ENCODE measurements at places on chromosomes 12 and 14.

DNA sequence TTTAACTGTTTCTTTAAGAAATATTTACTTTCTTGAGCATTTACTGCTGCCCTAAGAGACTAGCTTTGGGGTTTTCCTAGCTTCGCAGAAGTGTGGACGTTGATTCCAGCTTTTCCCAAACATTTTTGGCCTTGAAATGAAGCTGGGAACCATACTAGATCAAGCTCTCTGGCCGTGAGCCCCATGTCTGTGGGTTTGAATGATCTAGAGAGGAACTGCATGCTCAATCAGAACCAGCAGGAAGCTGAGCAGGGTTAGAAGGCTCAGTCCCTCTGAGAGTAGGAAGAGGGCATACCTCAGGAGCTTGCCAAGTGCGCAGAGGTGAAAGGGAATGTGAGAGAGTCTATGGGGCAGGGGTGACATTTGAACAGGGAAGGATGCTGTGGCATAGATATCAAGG lies 292.1 kb downstream of the CACNA1C start:
- DNase-seq = no peak

- DNase-seq = peak; percentile 41
Observed at GRCh38 chr12:68180792-68181744, 21.5 kb upstream of the IFNG start.

DNA sequence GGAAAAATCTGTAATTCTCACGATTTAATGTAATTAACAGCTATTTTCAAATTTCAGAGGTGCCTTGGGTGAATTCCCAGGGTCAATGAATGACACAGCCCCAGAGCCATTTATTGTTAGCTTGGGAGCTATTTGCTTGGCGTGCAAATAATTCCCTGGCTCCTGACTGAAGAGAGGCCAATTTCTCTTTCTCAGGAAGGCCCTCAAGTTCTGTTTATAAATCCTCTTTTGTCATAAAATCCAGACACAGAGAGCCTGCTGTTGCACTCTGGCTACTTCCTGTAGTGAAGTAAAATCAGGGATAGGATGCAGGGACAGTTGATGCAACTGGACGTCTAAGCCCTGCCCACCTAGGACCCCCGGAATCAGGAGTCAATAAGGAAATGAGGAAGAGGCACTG lies 154.3 kb downstream of the TMX1 start:
- DNase-seq = peak; percentile 39

DNA sequence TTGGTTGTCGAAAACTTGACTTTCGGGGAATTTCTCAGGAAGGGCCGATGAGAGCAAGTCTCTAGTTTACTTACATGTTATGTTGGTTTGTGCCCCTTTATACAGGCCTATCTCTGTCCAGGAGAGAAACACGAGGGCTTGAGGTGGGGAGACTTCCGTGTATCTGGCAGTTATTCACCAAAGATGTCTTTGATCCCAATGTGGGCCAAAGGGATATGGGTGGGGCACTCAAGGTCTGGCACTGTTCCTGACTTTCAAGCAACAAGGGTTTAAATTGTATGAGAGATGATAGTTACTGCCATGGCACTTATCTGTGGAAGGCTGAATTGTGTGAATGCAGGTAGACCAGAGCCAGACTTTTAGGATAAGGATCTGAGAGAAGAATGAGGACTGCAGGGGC lies 137.2 kb upstream of the DHRS4 start:
- no peak for DNase-seq

GRCh38 chr12:69241438-69242092 lies 2.2 kb downstream of the CPSF6 start:
- DNase-seq = peak; percentile 15

DNA sequence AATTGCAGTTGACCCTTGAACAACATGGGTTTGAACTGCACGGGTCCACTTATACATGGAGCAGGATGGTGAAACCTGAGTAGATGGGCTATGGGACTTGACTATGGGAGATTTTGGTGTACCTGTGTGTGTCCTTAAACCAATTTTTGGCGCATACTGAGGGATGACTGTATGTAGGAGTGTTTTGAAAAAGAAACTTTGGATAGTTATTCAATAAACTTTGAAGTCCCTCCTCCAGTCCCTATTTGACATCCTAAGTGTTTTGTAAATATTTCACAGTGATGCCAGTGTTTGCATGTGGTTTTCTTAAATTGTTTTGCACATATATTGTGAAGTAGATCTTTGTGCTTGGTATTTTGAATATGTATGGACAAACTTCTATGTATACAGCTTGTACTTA lies 12.4 kb downstream of the KTN1 start:
- DNase-seq = no peak

DNA sequence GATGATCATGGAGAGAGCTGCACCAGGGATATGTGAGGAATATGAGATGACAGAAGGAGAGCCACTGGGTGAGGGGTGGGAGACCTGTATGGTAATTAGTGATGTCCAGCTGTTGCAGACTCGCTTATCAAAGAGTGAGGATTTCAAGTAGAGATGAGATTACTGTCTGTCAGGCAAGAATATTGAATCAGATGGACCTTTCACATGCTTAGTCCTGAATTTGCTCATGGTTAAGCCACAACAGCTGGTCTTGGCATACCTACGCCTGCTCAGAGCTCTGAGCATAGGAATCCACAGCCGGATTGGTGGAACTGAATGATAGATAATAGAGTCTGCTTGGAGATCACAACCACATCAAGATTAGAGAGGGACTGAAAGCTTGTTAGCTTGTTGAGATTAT lies 115.2 kb upstream of the ARHGAP5 start:
- peak; percentile 46 for DNase-seq

- DNase-seq = no peak
Observed at GRCh38 chr14:30854492-30854891, 19.9 kb upstream of the COCH start.

- DNase-seq = no peak
Observed at GRCh38 chr12:46774322-46774633, 51.5 kb downstream of the SLC38A4 start.

All from tongue (tissue), 3 donors.